NCI-H1105 (cell line): ENCODE measurements at places on chromosomes 1 and 21.

- DNase-seq = no peak
Observed at GRCh38 chr1:22861764-22862440, 110.8 kb downstream of the LACTBL1 start.

DNA sequence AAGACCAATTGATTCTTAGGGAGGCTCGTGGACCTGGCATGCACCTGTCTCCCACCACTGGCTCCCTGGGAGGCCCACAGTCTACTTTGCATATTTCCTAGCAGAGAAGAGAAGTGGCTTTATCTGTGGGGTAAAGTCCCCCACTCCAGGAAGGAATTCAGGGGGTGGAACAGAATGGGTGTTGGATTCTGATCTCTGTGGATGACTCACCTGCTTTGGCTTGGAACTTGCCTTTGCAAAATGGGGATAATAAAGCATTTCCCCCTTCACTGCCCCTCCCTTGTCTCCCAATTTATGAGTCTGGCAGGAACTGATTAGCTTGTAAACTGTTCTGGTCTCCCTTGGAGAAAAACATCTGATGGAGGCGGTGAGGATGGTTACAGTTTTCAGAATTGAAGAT, 21.2 kb upstream of the OTUD3 start:
- DNase-seq = no peak

- DNase-seq = no peak
Observed at GRCh38 chr1:160129046-160129445, 13.5 kb downstream of the ATP1A2 start.

DNA sequence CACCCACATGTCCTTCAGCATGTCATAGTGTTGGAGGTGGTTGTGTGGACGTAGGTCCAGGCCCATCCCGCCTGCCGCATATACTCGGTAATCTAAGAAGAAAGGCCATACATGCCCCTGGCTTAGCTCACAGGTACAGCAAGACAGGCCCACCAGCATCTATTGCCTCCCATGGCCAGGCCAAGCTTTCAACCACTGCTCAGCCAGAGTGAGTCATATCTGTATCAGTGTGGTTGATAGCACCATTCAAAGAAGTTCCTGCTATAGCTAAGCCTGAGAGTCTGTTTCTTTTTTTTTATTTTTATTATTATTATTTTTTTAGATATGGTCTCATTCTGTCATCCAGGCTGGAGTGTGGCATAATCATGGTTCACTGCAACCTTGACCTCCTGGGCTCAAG, 17.0 kb downstream of the KLHDC8A start:
- no peak for DNase-seq

GRCh38 chr1:228212415-228212965, 4.6 kb downstream of the OBSCN start:
- no peak for DNase-seq

- DNase-seq = no peak
Observed at GRCh38 chr1:242890192-242890741, 364.8 kb downstream of the CEP170 start.

DNA sequence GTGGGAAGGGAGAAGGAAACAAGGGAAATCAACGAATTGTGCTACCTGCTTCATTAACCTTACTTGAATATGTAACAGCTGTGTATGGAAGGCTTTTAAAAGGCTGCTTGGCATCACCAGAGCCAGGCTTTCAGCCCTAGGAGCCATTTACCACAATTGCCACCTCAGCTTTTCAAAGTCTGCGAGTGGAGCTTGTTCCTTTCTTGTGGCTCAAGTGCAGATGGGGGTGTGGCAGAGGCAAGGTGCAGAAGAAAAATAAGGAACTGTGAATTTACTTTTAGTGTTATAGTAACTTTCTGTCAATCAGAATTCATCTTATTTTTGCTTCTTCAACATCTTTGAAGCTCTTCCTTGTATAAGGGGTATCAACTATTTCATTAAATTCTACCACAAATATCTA, 17.6 kb downstream of the CLCA2 start:
- no peak for DNase-seq

DNA sequence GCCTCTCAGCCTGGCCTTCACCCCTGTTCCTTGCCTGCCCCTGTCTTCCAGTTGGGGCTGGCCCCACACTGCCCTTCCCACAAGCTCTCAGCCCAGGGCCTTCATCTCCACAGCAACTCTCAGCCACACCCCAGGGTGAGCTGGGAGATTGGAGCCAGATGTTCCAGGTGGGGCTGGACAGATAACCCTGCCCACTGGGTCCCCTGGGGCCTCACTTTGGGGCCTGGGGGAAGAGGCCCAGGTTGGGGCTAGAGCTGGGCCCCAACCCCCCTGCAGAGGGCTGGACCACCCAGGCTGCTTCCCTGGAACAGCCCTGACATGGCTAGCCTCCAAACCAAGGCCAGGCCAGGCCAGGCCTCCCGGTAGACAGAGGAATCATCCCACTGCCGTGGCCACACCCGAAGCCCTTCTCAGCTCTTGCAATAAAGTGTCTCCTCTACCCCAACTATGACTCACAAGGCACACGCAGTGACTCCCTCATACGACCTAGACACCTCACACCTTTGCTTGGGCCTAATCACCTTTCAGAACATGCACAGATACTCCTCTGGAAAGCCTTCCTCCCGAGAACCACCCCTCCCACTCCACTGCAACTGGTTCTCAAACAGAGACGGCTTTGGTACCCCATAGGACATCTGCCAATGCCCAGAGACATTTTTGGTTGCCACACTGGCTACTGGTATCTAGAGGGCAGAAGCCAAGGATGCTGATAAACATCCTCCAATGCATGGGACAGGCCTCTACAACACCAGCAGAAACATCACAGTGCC, 22.2 kb downstream of the SLC2A1 start:
- no peak for DNase-seq

DNA sequence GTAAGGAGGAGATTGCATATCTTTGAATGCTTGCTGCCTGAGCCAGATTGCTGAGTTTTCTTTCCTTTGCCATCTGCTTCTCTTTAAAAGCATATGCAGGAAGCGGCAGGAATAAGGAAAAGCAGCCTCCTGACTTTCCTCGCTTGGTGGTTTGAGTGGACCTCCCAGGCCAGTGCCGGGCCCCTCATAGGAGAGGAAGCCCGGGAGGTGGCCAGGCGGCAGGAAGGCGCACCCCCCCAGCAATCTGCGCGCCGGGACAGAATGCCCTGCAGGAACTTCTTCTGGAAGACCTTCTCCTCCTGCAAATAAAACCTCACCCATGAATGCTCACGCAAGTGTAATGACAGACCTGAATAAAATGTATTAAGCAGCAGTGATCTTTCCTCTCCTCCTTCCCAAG, 1.5 kb downstream of the CORT start:
- no peak for DNase-seq

DNA sequence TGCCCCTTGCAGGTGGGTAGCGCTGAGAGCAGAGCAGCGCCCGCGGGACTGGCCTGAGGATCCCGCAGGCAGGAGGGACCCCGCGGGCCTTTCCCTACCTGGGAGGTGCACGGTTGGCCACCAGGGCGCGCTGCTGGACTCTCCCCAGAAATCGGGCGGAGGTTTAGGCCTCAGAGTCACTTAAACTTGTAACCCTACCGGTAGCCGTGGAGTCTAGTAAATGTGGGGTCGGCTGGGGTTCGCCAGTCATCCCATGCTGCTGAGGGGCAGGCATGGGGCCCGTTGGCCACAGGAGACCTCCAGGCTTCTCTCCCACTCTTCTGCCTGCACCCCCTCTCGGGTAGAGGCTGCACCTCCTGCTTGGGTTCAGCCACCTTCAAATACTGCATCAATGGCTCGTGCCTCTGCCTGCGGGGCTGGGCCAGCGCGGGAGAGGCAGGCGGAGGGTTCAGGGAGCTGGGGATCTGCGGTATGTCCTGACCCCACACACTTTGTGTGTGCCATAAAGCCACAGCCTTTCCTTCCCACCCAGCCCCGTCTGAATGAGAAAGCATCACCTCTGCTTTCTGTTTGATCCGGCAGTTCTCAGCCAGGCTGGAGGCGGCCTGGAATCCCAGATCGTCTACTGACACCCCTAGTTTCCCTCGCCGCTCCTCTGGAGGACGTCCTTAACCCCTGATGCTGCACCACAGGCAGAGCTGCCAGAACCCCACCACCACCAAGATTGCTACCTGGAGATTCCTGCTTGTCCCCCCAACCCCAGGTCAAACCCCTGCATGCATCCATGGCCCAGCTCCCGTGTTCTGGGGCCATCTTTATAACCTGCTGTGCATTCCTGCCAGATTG, 12.3 kb upstream of the GSTM4 start:
- no peak for DNase-seq

DNA sequence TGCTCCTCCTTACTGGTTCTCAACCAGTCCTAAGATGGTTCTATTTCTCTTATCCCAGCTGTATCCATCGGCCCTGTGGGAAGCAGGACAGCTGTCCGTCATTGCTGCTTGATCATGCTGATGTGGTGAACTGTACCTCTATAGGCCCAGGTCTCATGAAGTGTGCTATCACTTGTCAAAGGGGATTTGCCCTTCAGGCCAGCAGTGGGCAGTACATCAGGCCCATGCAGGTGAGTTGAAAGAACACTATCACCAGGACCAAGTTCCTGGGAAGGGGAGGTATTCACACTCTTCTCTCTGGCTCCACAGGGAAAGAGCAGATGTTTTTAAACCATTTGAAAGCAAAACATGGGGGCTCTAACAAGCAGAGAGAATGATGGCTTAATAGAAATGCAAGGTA, 302.6 kb downstream of the PAPPA2 start:
- DNase-seq = no peak

GRCh38 chr1:114222920-114223319, 69.3 kb upstream of the SYT6 start:
- DNase-seq = no peak

GRCh38 chr1:89125913-89126580, at the start of gene GBP2:
GBP2 (minus strand) TSS chr1:89126114; CDS start chr1:89121966, 4,148 bp downstream.
- no peak for DNase-seq

DNA sequence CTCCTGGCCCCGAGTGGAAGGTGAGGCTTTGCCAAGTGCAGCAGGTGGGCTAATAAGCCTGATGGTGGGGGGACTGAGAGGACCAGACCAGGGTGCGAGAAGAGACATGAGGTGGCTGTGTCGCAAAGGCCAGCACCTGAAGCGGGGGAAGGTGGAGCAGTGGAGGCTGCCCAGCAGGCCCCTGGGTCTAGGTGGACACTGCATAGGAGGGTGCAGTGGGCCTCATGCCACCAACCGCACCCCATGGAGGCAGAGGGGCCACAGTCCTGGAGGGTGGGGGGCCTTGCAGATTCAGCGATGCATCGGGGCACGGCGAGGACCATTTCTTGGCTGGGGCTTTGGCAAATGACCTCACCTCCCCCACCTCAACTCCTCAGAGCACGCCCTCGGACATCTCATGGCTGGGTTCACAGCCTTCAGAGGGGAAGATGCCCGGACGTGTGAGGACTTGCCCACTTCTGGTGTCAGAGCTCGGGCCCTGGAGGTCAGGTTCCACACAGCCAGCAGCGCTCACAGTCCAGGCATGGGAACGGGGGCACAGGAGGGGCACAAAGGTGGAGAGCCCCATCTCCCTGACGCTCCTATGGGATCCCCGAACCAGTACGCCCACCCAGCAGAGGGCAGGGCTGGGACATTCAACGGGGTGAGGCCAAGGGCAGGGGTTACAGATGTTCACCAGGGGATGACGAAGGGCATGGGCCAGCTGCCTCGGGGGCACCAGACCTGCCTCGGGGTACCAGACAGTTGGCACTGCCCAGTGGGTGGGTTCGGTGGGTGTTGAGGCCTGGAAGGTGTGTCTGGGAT, 35.4 kb downstream of the UBE2G2 start:
- no peak for DNase-seq

GRCh38 chr1:235739631-235740030, 90.0 kb upstream of the GNG4 start:
- no peak for DNase-seq

GRCh38 chr1:156448134-156448967, 52.2 kb downstream of the MEF2D start:
- DNase-seq = no peak

DNA sequence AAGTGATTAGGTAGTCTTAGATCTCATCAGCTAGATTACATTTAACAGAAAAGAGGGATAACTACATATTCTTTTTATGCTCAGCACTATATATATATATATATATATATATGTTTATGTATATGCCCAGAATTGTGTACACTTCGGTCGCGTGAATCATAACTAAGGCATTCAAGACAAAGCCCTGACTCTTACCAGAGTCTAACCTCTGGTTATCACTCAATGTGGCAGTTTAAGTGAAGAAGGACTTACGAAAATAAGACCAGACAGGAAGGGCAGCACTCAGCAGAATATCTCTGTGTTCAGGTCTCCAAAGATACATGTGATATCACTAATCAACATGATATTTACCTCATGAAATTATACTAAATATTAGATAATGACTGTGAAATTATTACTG, 1326.7 kb downstream of the MRPL39 start:
- no peak for DNase-seq
